ENCODE measurements at places on chromosomes 4 and X. TPM values are rescaled to one million over a fixed set of nuclear protein-coding genes. Genes with fewer than 3 reads are reported as not detected.

Gene CLDN2
- total RNA-seq, result not detected

Gene TLL1
- under 0.01 TPM for total RNA-seq

Gene UBA1
- total RNA-seq, result 146 TPM

Gene RAB40A
- total RNA-seq, result 0.12 TPM

Gene MAMLD1
- total RNA-seq, result 0.92 TPM

Gene RAI2
- total RNA-seq, result 1.6 TPM

Gene ACE2
- total RNA-seq, result 0.12 TPM

Gene CLDN34
- not detected for total RNA-seq

Gene PRMT9
- 11.3 TPM for total RNA-seq

Gene IL13RA2
- total RNA-seq, result 451 TPM

Gene UGT2B15
- not detected for total RNA-seq

Gene SSX3
- not detected for total RNA-seq

Gene ABCB7
- 18.1 TPM for total RNA-seq

Gene CBLL2
- total RNA-seq, result not detected

Gene NXF2B
- not detected for total RNA-seq

Gene AVPR2
- total RNA-seq, result not detected

Gene TEC
- total RNA-seq, result 0.37 TPM

All from aortic smooth muscle cell (primary cell).